ENCODE measurements at places on chromosomes 3 and 15.

GRCh38 chr3:100261485-100261903 is 702 bp downstream of the TBC1D23 start:
- DNase-seq, result no peak

- no peak for DNase-seq
These were observed 33.4 kb upstream of the ZNF609 start for GRCh38 chr15:64426845-64427465.

DNA sequence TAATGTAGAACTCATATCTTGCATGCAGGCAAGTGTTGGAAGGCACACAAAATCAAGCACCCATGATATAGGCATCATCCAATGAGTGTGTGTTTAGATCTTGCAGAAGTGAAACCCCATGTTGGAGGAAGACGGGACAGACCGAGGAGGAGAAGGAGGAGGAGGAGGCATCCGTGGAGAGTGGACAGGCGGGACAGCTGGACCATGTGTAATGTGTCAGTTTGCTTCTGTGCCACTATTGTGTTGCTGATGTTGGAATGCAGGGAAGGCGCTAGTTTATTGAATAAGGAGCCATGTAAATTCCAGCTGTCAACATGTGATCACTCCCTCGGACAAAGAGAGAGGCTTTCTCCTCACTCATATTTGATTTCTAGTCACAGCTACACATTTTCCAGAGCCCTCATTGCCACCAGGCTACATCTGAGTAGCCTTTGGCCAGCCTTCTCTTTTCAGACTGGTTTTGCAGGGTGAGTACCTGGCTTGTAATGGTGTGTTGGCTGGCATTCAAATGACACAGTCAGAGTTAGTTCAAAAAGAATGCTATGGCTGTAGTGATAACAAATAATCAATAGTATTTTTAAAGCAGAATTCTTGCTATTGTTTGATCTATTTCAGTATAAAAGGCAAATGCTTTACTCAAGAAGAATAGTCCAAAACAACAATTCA is 1037.6 kb upstream of the NR2F2 start:
- DNase-seq, result no peak

DNA sequence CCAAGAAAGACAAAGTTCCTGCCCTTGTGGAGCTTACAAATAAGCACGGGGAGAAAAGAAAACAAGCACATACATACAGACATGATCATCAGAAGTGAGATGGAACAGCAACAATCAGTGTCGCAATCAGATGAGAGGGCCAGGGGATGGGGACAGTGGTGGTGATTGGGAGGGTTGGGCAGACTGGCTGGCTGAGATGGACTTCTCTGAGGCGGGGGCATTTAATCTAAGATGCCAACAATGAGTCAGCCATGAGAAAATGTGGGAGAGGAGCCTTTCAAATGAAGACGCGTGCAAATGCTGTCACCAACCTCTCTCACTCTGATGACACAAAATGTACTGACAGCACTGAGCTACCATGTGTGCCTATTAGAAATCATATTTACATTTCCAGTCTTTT is 81.4 kb downstream of the NCEH1 start:
- no peak for DNase-seq

- DNase-seq, result no peak
These were observed 79.3 kb downstream of the NEK10 start for GRCh38 chr3:27289769-27290413.

DNA sequence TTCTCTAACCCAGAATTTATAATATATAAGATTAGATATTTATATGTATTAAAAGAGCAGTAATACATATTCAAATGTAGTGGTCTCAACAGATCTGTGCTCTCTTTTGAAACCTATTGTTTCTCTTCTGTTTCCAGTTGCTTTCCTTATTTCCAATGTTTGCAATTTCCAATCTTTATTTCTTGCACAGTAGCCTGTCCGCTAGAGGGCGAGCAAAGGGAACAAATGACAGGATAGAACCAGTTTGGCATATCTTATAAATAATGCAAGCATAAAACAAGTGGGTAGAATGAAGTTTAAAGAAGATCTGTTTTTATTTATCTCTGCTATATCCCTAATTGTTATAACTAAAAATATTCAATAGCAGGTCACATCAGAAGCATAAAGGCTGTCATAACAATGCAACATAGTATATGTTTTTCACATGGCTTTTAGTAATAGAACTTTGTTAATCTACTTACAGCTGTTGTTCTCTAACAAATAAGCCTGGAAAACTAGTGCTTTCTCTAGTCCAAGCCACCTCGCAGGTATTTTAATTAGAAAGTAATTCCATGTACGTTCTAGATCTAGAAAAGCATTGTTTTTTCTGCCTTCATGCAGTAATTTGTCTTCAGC is 15.1 kb upstream of the TCAIM start:
- DNase-seq, result no peak

DNA sequence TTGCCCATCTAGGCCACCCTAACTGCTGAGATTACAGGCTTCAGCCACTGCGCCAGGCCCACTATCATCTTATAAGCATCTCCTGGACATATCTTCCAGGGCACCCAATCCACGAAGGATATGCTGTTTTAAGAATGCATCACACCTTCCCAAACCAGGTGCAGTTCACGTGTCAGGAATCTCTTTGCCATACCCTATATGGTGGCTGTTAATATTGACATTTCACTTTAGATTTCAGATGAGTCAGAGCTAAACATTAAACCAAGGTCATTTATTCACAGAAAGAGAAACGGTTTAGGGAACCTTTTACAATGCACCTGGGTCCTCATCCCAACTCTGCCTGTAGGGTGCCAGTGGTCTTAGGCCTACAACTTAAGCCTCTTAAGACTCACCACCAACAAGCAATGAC is 85.7 kb downstream of the TBL1XR1 start:
- DNase-seq, result no peak

GRCh38 chr15:101613130-101614000 is 38.8 kb downstream of the TM2D3 start:
- no peak for DNase-seq

GRCh38 chr15:80773792-80774352 is 5.3 kb upstream of the CEMIP start:
- DNase-seq, result no peak

- DNase-seq, result no peak
These were observed 79.8 kb upstream of the NR2E3 start for GRCh38 chr15:71730277-71731144.

- no peak for DNase-seq
These were observed 75.3 kb upstream of the COL8A1 start for GRCh38 chr3:99562990-99563607.

- DNase-seq, result no peak
These were observed 777 bp downstream of the CIB1 start for GRCh38 chr15:90232941-90233386.

GRCh38 chr15:53331328-53332190 is 427.9 kb downstream of the WDR72 start:
- no peak for DNase-seq

DNA sequence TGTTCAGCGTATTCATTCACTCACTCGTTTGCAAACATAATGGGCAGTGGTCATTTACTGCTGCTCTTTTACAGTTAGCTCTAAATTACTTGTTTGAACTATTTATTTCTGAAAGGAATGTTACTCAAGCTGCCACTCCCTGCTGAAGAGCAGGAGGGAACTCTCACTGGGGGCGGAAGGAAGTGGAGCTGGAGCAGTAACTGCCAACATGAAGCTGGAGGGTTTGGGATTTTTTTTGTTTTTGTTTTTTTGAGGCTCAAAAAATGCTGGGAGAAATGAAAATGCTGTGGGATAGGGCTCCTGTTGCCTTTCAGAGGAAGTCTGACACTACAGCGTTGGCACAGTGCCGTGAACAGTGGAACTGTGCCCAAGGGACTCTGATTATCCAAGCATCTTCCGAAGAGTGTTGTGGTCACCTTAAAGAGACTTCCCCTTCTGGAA is 44.1 kb downstream of the SENP2 start:
- DNase-seq, result no peak

DNA sequence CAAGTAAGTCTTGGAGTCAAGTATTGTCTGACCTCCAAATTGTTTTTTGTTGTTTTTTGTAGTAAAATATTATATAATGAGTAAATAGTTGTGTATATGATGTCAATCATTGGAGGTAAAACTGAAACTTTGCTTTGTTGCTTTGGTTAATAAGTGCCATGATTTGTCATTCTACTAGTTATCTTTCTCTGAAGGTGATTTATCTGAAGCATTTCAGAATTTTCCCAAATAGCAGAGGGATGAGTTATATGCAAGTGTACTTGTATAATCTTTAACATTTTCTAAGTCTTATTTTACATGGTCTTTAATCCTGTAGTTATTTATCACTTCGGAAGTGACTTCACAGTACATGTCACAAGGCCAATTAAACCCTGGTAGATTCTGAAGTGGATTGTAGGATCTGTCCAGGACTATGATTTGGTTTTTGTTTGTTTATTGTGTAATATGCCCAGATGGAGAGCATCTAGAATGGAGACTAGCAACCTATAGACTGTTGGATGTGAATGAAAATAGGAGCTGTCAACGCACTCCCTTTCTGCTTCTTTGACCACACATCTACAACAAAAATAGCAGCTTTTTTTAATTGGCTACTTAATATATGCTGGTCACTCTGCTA is 93.1 kb upstream of the SAMMSON start:
- no peak for DNase-seq

- DNase-seq, result no peak
These were observed 59.9 kb upstream of the TFRC start for GRCh38 chr3:196141866-196142201.

DNA sequence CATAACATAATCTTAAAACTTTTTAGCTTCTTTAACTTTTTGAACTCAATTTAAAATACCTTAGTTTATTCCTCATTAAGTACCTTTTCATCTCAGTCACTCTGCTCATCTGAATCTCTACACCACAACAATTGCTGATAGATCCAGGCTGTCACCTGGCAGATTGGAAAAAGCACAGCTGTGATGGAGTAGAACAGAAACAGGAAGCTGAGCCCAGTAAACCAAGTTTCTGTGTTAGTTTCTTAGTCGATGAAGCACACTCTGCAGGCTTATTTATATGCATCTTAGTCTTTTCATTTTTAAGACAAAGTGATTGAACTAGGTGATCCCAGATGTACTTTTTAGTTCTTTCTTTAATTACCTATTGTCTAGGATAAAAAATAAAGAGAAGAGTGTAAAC is 1398.0 kb upstream of the ALCAM start:
- DNase-seq, result no peak

DNA sequence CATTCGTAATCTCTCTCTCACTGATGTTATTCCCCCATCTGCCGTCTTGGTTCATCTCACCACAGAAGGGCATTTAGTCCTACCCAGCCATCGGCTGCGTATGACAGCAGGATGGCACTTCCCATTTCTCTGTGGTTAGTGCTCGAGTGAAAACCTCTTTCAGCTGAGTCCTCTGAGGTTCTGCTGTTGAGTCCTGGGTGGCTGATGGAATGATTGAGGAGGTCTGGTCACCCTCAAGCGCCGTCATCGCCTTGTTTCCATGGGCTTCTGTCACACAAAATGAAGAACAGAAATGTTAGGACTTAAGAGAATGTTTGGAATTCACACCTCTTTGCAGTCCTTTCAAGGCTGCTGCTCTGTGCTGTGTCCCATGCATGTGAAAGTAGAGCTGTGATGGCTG is 9.4 kb upstream of the SACM1L start:
- no peak for DNase-seq

DNA sequence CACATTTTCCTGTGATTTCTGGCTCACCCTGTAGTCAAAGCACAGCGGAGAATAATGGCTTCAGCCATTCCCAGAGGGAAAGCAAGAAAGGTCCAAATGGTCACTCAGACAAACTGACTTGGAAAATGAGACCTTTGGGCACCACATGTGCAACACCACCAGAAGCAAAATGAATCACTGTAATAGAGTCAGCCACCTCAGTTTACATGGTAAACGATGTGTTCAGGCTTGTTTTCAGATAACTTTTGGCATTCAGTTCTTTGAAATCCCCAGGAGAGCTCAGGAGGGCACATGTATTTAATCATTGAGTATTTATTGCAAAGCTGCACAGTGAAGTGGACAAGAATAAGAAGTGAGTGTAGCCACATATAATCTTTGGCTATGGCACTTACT is 38.4 kb upstream of the ALCAM start:
- DNase-seq, result no peak
